ENCODE measurements at places on chromosomes 1 and 21.

- no peak for DNase-seq
These were observed 32.2 kb upstream of the HNRNPU start for GRCh38 chr1:244896550-244896949.

- DNase-seq: no peak
These were observed 111.9 kb downstream of the GLIS1 start for GRCh38 chr1:53627031-53627430.

DNA sequence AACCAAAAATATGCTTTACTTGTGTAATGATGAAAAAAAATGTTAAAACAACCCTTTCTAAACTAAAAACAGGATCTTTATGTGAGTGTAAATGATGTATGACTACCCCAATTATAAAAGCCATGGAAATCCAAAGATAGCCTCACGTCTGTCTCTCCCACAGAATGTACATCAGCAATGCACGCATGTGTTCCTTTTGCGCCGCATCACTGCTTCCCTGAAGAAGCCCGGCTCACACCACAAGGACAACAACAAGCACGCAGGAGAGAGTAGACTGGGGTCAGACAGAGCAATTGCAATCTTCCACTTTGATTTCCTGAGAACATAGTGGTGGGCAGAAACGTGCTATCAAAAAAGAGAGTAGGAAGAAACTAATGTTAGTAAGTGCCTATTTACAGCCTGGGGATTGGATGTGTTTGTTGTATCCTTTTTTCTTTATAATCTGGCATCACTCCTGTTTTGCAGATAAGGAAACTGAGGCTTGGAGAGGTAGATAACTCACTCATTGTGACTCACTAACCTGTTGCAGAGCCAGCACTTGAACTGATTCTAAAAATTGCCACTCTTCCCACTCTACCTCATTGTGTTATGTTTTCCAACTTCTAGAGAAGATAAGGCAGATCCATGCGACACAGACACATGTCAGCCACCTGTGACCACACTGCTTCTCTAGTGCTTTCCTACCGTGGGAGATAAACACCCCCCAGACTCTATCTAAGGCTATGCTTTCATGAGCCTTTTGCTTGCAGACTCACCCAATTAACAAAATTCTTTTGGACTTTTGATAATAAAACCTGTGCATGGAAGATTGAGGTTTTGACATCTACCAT lies 60.1 kb downstream of the MAP10 start:
- no peak for DNase-seq

DNA sequence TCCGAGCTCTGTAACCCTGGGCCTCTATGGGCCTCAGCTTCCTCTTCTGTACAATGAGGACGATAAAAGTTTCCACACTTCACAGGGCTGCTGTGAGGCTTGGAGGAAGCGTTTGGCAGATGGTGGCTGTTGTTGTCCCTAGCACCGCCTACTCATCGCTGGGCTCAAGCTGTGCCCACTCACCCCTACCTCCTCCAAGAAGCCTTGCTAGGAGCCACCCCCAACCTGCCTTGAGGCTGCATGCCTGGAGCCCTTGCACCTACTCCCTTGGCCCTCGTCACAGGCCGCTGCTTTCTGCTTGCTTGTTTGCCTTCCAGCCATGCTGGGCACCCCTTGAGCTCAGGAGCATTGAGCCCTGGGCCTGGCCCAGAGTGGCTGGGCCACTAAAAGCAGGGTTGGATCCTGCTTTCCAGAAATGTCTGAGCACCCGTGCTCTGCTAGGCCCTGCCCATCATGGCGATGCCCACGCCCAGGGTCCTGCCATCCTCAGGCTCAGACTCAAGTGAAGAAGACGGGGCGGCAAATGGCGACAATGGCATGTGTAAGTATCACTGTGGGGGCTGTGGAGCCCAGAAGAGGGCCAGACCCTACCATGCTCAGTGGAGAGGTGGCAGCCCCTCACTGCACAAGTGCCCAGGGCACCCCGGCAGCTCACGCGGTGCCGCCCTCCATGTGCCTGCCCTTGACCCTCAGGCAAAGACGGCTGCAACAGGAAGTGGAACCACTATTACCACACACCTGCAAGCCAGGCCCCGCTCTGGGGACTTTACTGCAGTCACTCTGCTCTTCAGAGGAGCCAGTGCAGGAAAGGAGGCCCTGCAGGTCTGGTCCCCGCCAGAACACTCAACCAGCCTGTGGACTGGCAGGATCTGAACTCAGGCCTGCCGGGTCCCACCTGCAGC lies 9.5 kb downstream of the SH3BGRL3 start:
- DNase-seq: no peak

GRCh38 chr1:71565831-71566230 lies 485.0 kb upstream of the ZRANB2 start:
- DNase-seq: no peak

GRCh38 chr1:31296486-31297276 lies at the start of the genes SNRNP40 and ZCCHC17:
TSS of gene SNRNP40 (minus strand) at chr1:31296788. CDS start at chr1:31296751, 37 bp downstream.
TSS of gene ZCCHC17 (plus strand) at chr1:31297032. CDS start at chr1:31310099, 13,067 bp downstream.
- peak; percentile 82 for DNase-seq

GRCh38 chr1:201319631-201320030 lies 36.3 kb downstream of the PKP1 start:
- DNase-seq: no peak

GRCh38 chr1:46452931-46453325 lies 36.7 kb upstream of the DMBX1 start:
- no peak for DNase-seq

- DNase-seq: no peak
These were observed 110.6 kb upstream of the ATP1A1 start for GRCh38 chr1:116262207-116262994.

DNA sequence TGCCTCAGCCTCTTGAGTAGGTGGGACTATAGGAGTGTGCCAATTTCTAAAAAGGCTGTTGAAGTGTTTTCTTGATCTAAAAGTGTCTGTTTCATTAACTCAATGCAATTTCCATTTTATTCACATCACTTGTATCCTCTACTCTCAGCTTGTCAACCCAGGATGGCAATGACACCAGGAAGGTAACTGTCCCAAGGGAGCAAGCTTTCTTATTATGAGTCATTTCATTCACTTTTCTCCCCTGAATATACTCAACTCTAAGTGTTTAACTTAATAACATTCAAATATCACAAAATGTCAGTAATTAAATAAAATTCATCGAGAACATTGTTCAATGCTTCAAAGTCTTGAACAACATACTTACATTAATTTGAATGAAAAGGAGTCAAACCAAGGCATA lies 22.9 kb upstream of the GFI1 start:
- no peak for DNase-seq

DNA sequence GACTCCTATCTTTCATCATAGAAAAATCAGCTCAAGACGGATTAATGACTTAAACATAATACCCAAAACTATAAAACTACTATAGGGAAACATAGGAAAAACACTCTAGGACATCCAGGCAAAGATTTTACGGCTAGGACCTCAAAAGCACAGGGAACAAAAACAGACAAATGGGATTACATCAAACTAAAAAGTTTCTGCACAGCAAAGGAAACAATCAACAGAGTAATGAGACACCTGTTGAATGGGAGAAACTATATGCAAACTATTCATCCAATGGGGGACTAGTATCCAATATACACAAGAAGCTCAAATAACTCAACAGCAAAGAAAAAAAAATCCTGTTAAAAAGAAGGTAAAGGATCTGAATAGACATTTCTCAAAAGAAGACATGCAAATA lies 18.6 kb downstream of the NSL1 start:
- no peak for DNase-seq

GRCh38 chr1:112927462-112927990 lies 28.5 kb downstream of the SLC16A1 start:
- DNase-seq: no peak

GRCh38 chr1:220235462-220235861 lies 36.8 kb downstream of the RAB3GAP2 start:
- DNase-seq: no peak

- no peak for DNase-seq
These were observed 159.7 kb upstream of the BEND5 start for GRCh38 chr1:48936436-48936835.

GRCh38 chr21:27813750-27814149 lies 846.9 kb upstream of the ADAMTS5 start:
- DNase-seq: no peak

- no peak for DNase-seq
These were observed at the start of gene KRTAP12-1 for GRCh38 chr21:44681861-44682579. TSS of gene KRTAP12-1 (minus strand) at chr21:44682163. CDS start at chr21:44682123, 40 bp downstream.

GRCh38 chr1:161420763-161421455 lies 53.2 kb upstream of the CFAP126 start:
- no peak for DNase-seq

- no peak for DNase-seq
These were observed 57.4 kb downstream of the TIAM1 start for GRCh38 chr21:31286621-31287020.

- no peak for DNase-seq
These were observed 11.6 kb downstream of the MYBPH start for GRCh38 chr1:203163891-203164635.

DNA sequence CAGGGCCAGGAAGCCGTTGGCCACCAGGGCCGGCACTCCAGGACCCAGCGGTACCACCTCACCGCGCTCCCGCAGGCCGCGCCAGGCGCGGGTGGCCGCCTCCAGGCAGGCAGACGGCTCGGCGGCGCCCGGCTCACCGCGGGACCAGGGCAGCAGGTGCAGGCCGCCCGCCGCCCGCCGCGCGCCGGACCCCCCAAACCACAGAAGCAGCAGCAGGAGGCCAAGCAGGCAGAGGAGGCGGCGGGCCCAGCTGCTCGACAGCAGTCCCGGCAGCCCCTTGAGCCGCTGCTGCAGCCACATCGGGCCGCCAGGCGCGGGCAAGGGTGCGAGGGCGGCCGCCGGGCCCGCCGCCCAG lies 312 bp downstream of the KIAA2013 start:
- DNase-seq: no peak

- no peak for DNase-seq
These were observed 50.9 kb downstream of the SLC44A3 start for GRCh38 chr1:94871031-94871430.

DNA sequence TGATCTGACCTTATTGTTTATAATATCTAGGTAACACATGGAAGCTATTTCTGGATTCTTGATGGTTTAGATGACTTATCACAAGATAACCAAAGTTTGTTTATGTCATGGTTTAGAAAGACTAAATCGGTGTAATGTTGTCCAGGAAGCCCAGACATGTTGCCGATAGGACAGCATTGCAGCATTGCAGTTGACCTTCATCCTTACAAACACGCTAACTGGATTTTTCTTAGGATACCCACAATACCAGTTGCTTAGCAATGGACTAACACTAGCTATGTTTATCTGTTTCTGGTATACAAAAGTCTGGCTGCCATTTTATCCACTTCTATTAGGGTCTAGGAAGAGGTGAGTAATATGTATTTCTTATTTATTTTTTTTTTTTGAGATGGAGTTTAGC lies 11.7 kb upstream of the DPH5 start:
- no peak for DNase-seq

DNA sequence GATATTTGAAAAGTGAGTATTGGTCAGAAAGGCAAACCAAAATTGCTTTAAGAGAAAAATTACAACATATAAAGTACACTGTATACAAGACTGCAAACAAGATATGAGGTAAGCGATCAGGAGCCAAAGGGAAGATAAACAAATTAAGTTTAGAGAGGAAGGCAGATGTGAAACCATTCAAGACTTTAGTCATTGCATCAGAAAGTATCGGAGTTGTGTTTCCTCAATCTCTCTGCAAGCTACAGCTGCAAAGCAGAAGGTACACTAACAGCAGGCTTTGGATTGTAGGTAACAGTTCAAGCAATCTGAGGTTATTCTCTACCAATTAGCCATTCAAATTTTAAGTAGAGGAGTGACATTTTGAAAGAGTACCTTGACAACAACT lies 21.3 kb upstream of the TLCD4 start:
- no peak for DNase-seq

- no peak for DNase-seq
These were observed 11.1 kb downstream of the VSIG8 start for GRCh38 chr1:159851407-159851806.

GRCh38 chr1:43152866-43153265 lies 19.2 kb downstream of the EBNA1BP2 start:
- no peak for DNase-seq

DNA sequence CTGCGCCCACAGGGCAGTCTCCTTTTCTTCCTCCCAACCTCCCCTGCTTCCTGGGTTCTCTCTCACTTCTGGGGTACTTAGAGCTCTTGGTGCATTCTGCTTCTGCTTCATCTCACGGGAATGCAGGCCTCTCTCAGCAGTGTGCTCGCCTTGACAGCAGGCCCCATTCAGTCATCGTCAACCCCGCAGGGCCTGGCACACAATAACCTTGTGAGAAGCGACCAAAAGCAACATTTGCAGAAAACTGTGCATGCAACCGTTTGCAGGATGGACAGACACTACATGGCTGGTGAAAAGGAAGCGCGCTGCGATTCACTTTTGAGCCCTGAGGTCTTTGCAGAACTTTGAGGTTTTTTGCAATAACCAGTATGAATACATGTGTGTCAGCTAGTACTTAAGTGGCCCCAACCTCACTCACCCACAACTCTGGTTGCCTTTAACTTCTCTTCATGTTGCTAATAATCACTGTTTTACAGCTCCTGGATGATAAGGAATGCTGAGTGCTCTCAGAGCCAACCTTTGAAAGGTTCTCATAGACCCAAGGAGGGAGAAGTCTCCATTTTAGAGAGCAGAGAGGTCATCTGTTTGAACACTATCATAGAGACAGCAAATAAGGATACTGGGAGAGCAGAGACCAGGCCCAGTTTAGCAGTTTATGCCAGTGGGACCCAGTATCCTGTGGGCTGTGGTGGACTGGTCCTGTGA lies 2.5 kb upstream of the CD160 start:
- no peak for DNase-seq

GRCh38 chr1:18178111-18178510 lies 70.5 kb downstream of the IGSF21 start:
- no peak for DNase-seq

DNA sequence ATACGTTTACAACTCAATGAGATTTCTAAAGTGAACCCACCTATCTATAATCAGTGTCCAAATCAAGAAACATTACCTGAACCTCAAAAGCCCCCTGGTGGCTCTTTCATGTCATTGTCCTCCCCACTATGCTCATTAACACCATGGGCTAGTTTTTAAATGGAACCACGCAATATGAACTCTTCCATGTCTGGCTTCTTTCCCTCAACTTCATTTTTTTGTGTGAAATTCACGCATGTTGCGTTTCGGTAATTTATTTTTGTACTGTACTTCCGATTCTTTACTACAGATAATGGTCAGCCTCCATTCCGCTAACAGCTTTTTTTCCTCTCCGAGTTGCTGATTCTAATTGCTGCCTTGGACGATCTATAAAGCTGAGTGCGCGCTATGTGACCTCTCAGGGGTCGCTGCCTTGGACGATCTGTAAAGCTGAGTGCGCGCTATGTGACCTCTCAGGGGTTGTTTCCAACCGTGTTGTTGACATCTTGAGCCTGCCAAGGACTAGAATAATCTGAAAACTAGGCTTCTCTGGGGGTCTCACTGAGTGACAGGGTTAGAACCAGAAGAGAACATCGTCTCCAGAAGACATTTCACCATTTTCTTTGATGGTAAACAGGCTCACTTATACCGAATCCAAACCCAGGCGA lies 1.1 kb upstream of the CACYBP start:
- DNase-seq: peak; percentile 7

- DNase-seq: no peak
These were observed 12.9 kb downstream of the LACTBL1 start for GRCh38 chr1:22959545-22960360.

- DNase-seq: no peak
These were observed 363.7 kb downstream of the NEGR1 start for GRCh38 chr1:71918630-71919029.

- DNase-seq: no peak
These were observed 36.8 kb downstream of the UBE2U start for GRCh38 chr1:64240206-64240605.

GRCh38 chr1:32892368-32893197 lies 6.3 kb downstream of the HPCA start:
- no peak for DNase-seq
